ENCODE measurements at places on chromosomes 11 and 22.

DNA sequence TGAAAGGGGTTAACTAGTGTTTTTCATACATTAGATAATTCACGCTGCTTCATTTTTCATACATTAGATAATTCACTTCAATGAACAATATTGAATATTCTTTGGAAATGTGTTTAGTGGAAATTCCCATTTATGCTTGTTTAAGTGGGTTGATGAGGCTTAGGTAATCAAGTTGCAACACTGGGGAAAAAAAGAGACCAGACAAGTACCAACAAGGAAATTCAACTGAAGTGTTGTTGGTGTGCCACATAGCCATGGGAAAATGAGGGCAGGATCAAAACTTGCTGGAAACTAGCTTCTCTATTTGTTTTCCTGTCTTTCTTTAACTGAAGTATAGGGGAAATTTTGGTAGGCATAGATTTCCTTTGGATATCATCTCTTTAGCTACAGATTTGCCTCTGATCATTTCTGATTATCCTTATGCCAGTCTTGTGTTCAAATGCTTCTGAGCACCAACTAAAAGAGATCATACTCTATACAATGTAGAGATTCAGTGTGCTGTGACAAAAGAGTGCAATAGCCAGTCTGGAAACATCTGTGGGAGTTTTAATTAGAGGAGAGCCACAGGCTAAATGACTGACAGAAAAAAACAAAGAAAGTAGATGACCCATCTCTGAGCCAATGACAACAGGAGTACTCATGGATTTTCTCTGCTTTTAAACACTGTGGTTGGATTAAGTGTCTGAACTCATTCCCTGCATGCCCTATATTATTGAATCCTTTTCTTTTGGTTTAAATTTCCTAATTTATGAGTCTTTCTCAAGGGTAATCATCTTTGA lies 67.6 kb upstream of the CTSC start:
- no peak overlapping the region for H3K4me3 ChIP-seq
- peaks cover 27% of the 10 kb centered on the region for H3K4me1 ChIP-seq
- H3K27me3 ChIP-seq = no peaks in the 10 kb centered on the region
- no peak for DNase-seq

GRCh38 chr11:45778341-45778740 lies 26.6 kb upstream of the SLC35C1 start:
- H3K27ac ChIP-seq = no peak overlapping the region
- peaks cover 24% of the 10 kb centered on the region for H3K27me3 ChIP-seq
- peak; percentile 25 for DNase-seq
- no peaks in the 10 kb centered on the region for H3K4me1 ChIP-seq
- no peak overlapping the region for H3K4me3 ChIP-seq

GRCh38 chr11:25562417-25562816 lies 769.5 kb upstream of the ANO3 start:
- no peak overlapping the region for H3K27ac ChIP-seq
- H3K4me1 ChIP-seq = no peaks in the 10 kb centered on the region
- DNase-seq = no peak
- H3K27me3 ChIP-seq = no peaks in the 10 kb centered on the region
- no peak overlapping the region for H3K4me3 ChIP-seq

DNA sequence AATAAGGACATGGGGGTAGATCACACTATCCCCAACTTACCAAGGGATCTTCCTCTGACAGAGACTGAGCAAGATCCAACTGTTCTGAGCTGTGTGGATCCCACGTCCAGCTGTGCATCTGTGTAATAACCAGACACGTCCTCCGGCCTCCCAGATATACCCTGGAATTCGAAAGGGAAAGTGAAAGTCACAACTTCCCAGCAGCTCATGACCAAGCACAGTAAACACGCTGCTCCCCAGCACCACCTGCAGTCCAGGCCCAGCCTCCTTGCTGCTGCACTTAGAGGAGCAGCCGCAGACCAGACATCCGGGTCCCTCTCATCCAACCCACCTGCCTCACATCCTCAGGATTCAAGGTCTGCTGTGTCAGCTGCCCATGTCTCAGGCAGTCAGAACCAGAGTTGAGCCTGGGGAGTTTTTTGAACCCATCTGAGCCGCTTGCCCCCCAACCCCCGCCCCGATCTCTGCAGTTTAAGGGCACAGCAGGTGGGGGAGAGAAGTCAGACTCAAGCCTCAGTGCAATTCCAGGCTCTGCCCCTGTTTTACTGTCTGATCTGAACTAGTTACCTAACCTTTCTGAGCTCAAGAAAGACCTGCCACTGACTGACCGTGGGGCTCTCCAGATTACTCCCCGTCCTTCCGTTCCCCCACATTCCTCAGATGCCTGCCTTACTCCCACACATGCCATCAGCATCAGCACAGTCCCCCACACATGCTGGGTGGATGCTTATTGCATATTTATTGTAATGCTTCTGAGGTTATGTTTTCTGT lies at the start of gene APOL2:
APOL2 (minus strand) TSS at position 127 of the 771 bp plus-strand sequence. CDS start 6,365 bp downstream, outside the sequence.
- DNase-seq = peak; percentile 92
- H3K27ac ChIP-seq = peak within 1 kb of the TSS; percentile 56
- peak within 1 kb of the TSS; percentile 45 for H3K4me3 ChIP-seq
- no peaks in the 10 kb centered on the region for H3K27me3 ChIP-seq
- peaks cover 27% of the 10 kb centered on the region for H3K4me1 ChIP-seq
- H3K36me3 ChIP-seq = peaks cover 23% of the 10 kb centered on the region

DNA sequence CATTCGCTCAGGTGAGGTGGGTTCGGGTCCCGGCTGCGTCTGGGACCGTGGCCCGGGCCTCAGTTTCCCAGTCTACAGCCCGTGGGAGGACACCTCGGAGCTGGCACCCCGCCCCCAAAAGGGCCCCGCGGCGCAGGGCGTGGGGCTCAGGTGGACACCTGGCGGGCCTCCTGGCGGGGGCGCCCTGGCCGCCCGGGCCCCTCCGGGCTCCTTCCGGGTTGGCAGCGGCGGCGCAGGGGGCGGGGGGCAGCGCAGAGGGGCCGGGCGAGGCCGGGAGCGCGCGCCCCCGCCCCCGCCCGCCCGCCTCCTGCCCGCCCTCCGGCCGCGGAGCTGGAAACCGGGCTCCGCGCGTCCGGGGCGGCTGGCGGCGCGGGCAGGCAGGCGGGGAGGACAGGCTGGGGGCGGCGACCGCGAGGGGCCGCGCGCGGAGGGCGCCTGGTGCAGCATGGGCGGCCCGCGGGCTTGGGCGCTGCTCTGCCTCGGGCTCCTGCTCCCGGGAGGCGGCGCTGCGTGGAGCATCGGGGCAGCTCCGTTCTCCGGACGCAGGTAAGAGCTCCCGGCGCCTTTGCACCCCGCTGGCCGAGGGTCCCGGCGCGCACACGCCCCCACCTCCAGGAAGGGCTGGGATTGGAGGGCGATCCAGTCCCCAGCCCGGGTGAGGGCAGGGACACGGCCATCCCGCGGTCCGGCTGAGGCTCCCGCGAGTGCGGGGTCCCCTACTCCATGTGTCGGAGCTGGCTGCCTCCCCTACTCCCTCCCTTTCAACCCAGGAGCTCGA lies at the start of gene EMID1:
EMID1 (plus strand) TSS at position 303 of the 778 bp plus-strand sequence; CDS start at position 446, 143 bp downstream.
- peaks cover 13% of the 10 kb centered on the region for H3K36me3 ChIP-seq
- H3K4me3 ChIP-seq = peak within 1 kb of the TSS; percentile 79
- H3K4me1 ChIP-seq = peaks cover 58% of the 10 kb centered on the region

DNA sequence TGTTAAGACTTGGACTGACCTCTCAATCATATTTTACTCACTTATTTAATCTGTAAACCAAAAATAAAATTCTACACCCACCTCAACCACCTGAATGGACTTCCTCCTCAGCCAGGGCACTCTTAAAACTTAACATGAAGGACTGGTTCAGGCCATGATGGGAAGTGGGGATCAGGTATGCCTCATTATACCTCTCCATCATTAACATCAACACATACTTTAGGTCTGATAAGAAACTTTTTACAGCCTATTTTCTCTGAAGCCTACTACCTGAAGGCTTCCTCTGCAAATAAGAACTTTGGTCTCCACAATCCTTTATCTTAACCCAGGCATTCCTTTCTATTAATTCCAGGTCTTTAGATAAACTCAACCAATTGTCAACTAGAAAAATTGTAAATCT lies 390.0 kb downstream of the AASDHPPT start:
- H3K27me3 ChIP-seq = no peaks in the 10 kb centered on the region
- no peak for DNase-seq
- no peak overlapping the region for H3K4me3 ChIP-seq

- no peaks in the 10 kb centered on the region for H3K27me3 ChIP-seq
- no peak overlapping the region for H3K4me3 ChIP-seq
- H3K27ac ChIP-seq = no peak overlapping the region
Measured at GRCh38 chr11:95714843-95715776, 74.5 kb downstream of the FAM76B start.

- no peaks in the 10 kb centered on the region for H3K27me3 ChIP-seq
- peak overlapping the region; percentile 98 for H3K4me3 ChIP-seq
- H3K27ac ChIP-seq = no peak overlapping the region
- peaks cover 23% of the 10 kb centered on the region for H3K4me1 ChIP-seq
- DNase-seq = no peak
Measured at GRCh38 chr11:67400251-67400941, 1.3 kb downstream of the PPP1CA start.

All from SJSA1 (cell line).